ENCODE measurements at places on chromosomes 16 and 17.

DNA sequence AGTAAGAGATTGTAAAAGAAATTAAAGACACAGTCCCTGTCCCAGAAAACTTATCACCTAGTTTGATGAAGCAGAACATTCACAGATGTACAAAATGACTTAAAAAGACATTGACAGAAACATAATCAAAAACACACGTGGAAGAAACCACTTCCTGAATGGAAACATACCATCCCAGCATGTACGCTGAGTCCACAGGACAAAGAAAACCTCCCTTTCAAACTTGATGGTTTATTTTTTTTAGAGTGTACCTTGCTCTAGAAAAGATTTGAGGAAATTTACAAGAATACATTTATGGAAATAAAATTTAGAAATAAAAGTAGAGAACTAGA lies 140.9 kb downstream of the PMP22 start:
- H3K36me3 ChIP-seq = no peaks in the 10 kb centered on the region
- H3K4me1 ChIP-seq = peaks cover 3% of the 10 kb centered on the region
- no peaks in the 10 kb centered on the region for H3K27me3 ChIP-seq
- peak; percentile 9 for DNase-seq
- no peak overlapping the region for H3K27ac ChIP-seq

- H3K27ac ChIP-seq = no peak overlapping the region
- no peak for DNase-seq
- H3K4me3 ChIP-seq = no peak overlapping the region
- no peaks in the 10 kb centered on the region for H3K4me1 ChIP-seq
Measured at GRCh38 chr16:53866520-53866919, 162.6 kb downstream of the FTO start.

- H3K36me3 ChIP-seq = peaks cover 40% of the 10 kb centered on the region
- no peak for DNase-seq
- H3K4me3 ChIP-seq = no peak overlapping the region
Measured at GRCh38 chr17:4007346-4008081, 43.3 kb upstream of the ATP2A3 start.

DNA sequence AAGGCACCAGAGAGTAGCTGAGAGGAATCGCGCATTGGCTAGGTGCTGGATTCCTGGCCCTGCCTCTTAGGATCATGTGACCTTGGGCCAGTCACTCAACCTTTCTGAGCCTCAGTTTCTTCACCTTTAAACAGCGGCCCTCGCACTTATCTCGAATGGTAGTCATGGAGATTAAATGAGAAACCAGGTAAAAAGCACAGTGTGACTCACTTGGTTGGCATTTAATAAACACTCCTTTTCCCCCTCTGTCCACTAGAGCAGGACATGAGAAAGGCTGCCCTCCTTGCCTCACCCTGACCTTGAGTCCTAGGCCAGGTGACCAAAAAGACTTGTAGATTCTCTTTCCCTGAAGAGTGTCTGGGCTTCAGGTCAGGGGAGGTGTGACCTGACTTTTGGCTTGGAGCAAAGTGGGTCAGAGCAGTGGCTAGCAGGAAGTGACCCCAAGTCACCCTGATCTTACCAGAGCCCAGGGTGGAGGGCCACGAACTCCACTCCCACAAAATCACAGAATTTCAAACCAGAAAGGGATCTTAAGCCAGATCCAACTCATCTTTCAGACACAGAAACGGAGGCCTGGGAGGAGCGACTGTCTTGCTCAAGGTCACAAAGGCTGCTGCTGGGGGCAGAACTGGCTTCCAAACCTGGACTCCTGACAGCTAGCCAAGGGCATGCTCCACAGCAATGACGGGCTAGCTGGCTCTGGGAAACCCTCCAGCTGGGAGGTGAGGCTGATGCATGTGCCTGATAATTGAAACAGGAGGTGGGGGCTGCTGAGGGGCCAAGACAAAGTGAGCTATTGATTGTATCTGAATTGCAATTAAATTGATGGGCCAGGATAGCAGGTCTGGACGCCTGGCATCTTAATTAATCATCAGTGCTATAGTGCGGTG lies 65.2 kb downstream of the PIPOX start:
- peaks cover 56% of the 10 kb centered on the region for H3K36me3 ChIP-seq
- DNase-seq = no peak
- no peak overlapping the region for H3K27ac ChIP-seq
- no peaks in the 10 kb centered on the region for H3K27me3 ChIP-seq
- H3K4me1 ChIP-seq = peaks cover 5% of the 10 kb centered on the region
- no peak overlapping the region for H3K4me3 ChIP-seq

DNA sequence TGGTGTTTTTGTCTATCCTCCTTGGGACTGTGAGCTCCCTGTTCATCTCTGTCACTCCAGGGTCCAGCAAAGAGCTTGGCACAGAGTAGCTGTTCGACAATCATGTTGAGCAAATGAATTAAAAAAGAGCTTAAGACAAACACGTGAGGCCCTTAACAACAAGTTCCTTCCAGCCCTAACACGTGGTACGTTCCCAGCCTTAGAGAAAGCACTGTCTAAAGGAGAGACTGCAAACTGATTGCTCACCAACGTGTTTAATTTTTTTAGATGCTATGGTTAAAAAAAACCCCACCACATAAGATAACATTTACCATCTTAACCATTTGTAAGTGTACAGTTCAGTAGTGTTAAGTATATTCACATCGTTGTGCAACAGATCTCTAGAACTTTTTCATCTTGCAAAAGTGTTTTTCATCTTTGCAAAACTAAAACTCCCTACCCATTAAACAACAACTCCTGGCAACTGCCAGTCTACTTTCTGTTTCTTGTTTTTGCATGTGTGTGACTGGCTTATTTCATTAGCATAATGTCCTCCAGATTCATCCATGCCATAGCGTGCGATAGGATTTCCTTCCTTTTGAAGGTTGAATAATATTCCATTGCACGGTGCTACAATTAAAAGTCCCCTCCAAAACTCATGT lies 28.2 kb downstream of the LAT start:
- H3K27me3 ChIP-seq = no peaks in the 10 kb centered on the region
- peaks cover 2% of the 10 kb centered on the region for H3K4me1 ChIP-seq
- DNase-seq = peak; percentile 4
- no peak overlapping the region for H3K4me3 ChIP-seq
- H3K27ac ChIP-seq = peak overlapping the region; percentile 70
- no peaks in the 10 kb centered on the region for H3K36me3 ChIP-seq

GRCh38 chr17:11308531-11308930 lies 67.5 kb downstream of the SHISA6 start:
- H3K27ac ChIP-seq = no peak overlapping the region
- no peak for DNase-seq
- H3K4me3 ChIP-seq = no peak overlapping the region
- H3K4me1 ChIP-seq = no peaks in the 10 kb centered on the region

DNA sequence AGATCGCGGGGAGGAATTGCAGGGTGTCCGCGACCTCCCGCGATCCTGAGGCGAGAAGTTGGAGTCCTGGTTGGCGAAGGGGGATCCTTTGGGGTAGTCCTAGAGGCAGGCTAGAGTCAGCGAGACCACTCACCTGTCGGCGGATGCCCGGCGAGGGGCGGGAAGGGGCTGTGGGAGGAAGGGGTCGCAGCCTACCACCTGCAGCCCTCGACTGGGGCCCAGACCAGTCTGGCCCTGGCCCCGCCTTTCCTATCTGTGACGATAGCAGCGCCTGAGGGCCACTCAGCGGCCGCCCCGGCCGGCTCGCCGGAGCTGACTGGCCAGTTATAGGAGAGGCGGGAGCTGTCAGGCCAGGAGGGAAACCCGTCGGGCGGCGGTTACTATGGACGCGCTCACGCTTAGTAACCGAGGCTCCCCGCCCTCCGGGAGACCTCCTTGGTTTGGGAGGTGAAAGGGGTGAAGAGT lies at the start of gene TEKT3:
Gene TEKT3, minus strand, starts transcription at position 213 of the 465 bp plus-strand sequence. CDS start 10,012 bp downstream, outside the sequence.
- peaks cover 13% of the 10 kb centered on the region for H3K27me3 ChIP-seq
- no peaks in the 10 kb centered on the region for H3K4me1 ChIP-seq
- DNase-seq = peak; percentile 55

GRCh38 chr16:54409982-54410381 lies 123.4 kb upstream of the IRX3 start:
- H3K27ac ChIP-seq = no peak overlapping the region
- H3K4me1 ChIP-seq = no peaks in the 10 kb centered on the region
- no peak for DNase-seq
- H3K4me3 ChIP-seq = no peak overlapping the region
- no peaks in the 10 kb centered on the region for H3K27me3 ChIP-seq

DNA sequence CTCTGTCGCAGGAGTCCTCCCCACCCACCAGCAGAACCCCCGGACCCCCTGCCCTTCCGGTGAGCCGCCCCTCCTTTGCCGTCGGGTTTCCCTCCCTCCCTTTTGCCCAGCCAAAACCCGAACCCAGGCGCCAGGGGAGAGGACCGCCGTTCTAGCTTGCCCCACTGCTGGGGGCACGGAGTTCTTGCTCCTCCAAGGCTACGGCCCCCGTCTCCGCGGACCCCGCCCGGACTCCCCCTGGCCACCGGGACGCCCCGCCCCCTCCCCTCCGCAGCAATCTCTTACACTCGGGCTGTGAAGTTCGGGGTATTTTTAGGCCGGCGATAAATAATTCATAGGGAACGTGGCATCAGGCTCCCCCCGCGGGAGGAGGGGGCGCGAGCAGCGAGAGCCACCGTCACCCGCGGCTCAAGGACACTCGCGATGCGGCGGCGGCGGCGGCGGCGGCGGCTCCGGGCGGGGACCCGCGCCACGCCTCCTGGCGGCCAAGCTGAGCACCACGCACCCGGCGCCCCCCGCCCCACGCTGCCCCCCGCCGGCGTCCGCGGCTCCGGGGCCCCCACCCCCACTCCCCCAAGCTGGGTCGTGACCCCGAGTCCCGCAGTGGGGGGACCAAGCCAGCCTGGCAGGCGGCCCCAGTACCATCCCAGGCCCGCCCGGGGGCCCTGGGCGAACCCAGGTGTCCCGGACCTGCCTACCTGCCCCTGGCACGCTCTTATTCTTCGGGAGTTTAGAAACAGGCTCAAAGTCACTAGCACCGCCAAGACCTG lies at the start of gene GRIN2C:
Gene GRIN2C, minus strand, starts transcription at position 427 of the 770 bp plus-strand sequence. CDS start 4,793 bp downstream, outside the sequence.
- H3K27me3 ChIP-seq = peaks cover 66% of the 10 kb centered on the region
- no peak within 1 kb of the TSS for H3K27ac ChIP-seq

DNA sequence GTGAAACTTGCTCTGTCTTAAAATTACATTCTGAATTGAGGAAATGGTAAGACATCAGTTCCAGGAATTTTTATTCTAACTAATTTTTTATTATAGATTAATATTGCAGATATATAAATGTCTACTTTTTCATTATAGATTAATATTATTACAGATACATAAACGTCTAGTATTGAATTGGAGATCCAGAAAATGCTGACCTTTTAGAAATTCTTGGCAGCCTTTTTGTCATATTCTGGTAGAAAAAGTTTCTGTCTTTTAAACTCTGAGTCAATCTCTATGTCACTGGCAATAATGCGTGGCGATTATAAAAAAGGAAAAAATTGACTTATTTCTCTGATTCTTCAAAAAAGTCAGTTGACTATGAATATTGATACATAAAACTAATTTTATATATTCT lies 8.7 kb downstream of the ERCC4 start:
- no peak overlapping the region for H3K4me3 ChIP-seq
- H3K36me3 ChIP-seq = peaks cover 5% of the 10 kb centered on the region
- DNase-seq = no peak
- H3K4me1 ChIP-seq = no peaks in the 10 kb centered on the region
- no peaks in the 10 kb centered on the region for H3K27me3 ChIP-seq

DNA sequence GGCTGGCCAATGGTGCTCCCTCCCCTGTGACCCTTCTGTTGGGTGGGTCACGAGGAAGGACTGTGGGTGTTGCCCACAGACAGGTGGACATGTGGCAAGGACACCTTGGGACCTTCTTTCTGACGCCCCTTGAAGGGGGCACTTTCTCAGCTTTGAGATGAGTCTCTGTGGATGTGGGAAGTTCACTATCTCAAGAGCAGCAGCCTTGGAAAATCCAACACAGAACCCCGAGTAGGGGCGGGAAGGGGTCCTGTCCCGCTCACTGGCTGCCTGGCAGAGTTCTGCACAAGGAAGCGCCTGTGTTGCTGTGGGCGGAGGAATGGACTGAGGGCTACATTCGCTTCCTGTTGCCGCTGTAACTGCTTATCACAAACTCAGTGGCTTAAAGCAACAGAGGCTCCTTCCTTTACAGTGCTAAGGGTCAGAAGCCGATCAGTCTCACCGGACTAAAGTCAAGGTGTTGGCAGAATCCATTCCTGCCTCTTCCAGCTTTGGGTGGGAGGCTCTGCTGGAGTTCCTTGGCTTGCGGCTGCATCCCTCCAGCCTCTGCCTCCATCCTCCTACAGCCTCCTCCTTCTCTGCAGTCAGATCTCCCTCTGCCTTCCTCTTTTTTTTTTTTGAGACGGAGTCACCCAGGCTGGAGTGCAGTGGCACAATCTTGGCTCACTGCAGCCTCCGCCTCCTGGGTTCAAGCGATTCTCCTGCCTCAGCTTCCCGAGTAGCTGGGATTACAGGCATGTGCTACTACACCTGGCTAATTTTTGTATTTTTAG lies 305.2 kb downstream of the SEC14L1 start:
- no peaks in the 10 kb centered on the region for H3K27me3 ChIP-seq
- H3K4me3 ChIP-seq = no peak overlapping the region
- peaks cover 5% of the 10 kb centered on the region for H3K36me3 ChIP-seq
- peak; percentile 56 for DNase-seq
- H3K27ac ChIP-seq = peak overlapping the region; percentile 26

DNA sequence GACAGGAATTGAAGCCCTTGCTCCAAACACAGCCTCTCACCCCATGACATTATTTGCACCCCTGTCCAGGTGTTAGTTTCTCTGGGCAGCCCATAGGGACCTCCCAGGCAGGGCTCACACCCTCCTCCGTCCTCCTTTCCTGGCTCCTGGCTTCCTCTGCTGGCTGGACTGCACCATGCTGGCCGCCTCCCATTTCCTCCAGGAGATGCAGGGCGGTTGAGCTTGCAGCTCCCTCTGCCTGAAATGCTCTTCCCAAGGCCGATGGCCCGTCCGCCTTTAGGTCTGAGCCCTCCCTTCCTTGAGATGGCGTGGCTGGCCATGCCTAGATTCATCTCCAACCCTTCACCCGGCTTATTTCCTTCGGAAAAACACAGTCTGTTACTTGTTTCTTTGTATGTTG lies 334.8 kb downstream of the SNX29 start:
- H3K27me3 ChIP-seq = no peaks in the 10 kb centered on the region
- no peak overlapping the region for H3K4me3 ChIP-seq
- no peaks in the 10 kb centered on the region for H3K36me3 ChIP-seq
- DNase-seq = no peak

GRCh38 chr17:55654821-55655220 lies 67.8 kb downstream of the TMEM100 start:
- no peaks in the 10 kb centered on the region for H3K36me3 ChIP-seq
- H3K27ac ChIP-seq = no peak overlapping the region
- no peaks in the 10 kb centered on the region for H3K27me3 ChIP-seq
- no peaks in the 10 kb centered on the region for H3K4me1 ChIP-seq
- no peak for DNase-seq
- H3K4me3 ChIP-seq = no peak overlapping the region

DNA sequence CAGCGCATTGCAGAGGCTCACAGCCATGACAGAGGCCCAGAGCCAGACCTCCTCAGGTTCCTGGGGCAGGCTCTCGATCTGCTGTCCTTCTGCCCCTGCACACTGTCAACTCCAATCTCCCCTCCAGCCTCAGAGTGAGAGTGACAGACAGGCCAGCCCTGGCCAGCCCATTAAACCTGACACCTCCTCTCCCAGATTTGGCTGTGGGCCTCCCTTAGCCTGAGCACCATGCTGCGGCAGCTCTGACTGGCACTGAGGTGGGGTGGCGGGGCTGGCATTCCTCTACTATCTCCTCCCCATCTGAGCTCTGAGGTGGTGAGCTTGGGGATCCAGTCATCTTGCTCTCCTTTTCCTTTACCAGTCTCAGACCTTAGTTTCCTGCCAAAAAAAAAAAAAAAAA lies 15.5 kb upstream of the C1QL1 start:
- H3K27ac ChIP-seq = no peak overlapping the region
- no peak overlapping the region for H3K4me3 ChIP-seq
- no peak for DNase-seq
- H3K27me3 ChIP-seq = peaks cover 4% of the 10 kb centered on the region
